GDM1 (cell line): ENCODE measurements at places on chromosomes 12 and 14.

GRCh38 chr12:103933237-103933636 is 3.0 kb downstream of the HSP90B1 start:
- DNase-seq, result no peak

- no peak for DNase-seq
Observed at GRCh38 chr12:9606736-9607372, 862 bp downstream of the KLRB1 start.

DNA sequence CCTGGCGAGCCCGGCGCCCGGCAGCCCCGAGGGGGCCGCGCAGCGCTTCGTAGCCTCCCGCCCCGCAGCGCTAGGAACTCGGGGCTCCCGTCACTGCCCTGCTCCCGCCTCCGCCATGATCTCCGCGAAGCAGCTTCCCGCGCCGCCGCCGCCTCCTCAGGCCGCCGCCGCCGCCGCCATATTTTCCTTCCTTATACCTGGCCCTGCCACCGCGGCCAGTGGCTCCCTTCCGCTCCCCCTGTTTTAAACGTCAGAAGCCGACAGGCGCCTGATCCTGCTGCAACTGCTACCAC is 286 bp downstream of the PPP4R3A start:
- no peak for DNase-seq

DNA sequence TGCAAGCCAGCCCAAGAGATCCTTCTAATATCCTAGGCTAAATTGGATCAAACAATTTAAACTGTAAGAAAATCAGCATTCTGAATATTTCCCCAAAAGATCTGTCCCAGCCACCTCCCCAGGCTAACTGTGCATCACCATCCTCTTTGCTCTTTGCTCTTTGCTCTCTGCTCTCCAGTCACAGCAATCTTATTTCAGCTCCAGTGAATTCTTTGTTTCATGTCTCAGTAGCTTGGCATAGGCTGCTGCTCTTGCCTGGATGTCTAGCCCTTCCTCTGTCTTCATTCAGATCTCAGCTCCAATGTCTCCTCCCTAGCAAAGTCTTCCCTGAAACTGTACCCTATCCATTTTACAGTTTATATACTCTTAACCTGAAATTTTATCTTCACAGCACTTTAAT is 399.8 kb upstream of the USP15 start:
- DNase-seq, result no peak

DNA sequence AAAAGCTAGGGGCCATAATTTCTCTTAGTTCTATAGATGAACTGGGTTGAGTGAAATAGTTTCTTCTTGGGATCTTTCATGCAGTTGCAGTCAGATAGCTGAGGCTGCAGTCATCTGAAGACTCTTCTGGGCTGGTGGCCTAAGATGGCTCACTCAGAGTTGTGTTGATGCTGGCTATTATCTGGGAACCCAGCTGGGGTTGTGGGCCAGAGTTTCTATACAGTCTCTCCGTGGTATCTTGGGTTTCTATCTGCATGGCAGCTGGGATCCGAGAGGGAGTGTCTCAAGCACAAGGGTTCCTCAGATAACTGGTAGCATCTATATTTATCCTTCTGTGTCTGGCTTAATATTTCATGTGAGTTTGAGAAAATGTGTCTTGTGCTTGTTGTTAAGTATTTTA is 21.1 kb downstream of the AVPR1A start:
- no peak for DNase-seq

DNA sequence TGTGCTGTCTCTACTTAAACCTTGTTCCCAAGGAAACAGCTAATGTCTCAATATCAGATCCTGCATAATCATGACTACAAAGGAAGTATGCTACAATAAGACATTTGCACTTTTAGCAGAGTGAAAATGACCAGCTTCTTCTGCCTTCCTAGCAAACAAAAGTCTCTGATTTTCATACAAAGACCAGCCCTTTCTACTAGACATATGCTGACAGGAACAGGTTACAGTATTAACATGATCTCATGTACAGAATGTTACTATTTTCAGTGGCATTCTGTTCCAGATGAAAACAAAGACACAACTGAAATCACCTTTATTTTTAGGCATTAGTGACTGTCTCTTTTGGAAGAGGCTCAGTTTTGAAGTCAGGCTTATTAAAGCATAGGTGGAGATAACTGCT is 228.6 kb downstream of the MED13L start:
- DNase-seq, result no peak

DNA sequence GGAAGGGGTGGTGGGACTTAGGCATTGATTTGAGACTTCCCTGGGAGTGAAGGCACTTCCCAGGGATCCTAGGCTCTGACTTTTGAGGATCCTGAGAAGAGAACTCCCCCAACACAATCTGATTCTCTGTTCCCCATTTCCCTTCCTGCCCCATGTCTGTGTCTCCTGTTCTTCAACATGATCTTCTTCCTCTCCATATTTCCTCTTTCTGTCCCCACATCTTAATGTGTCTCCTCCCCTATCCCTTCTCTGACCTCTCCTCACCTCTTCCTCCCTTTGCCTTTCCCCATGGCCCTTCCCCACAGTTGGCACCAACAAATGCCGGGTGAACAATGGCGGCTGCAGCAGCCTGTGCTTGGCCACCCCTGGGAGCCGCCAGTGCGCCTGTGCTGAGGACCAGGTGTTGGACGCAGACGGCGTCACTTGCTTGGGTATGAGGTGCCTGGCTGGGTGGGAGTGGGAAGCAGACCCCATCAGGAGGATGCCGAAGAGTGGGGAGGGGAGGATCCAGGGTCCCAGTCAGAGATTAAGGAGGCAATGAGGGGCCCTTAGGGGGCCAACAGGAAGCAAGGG is 15.2 kb upstream of the LRP1-AS start:
- DNase-seq, result peak; percentile 9
